ENCODE measurements at places on chromosomes 13 and 19.
A peak's percentile ranks its signal among the peaks of the same experiment; 100 is the strongest.

GRCh38 chr19:31910224-31910623 lies 435.2 kb upstream of the ZNF507 start:
- DNase-seq: no peak

DNA sequence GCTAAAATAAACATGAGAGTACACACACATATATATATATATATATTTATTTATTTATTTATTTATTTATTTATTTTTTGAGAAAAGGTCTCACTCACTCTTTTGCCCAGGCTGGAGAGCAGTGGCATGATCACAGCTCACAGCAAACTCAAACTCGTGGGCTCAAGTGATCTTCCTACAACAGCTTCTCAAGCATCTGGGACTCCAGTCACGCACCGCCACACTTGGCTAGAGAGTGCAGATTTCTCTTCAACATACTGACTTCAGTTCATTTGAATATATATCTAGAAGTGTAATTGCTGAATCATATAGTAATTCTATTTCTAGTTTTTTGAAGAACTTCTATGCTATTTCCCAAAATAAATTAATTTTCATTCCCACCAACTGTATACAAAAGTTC lies 1711.8 kb downstream of the SLITRK5 start:
- DNase-seq: no peak

- peak; percentile 49 for DNase-seq
These were observed 105.6 kb downstream of the SPRY2 start for GRCh38 chr13:80235166-80235966.

- no peak for DNase-seq
These were observed 22.9 kb downstream of the SLC7A1 start for GRCh38 chr13:29572575-29572974.

- no peak for DNase-seq
These were observed 20.5 kb downstream of the ZNF114 start for GRCh38 chr19:48290401-48290770.

Measured in HL-60 (cell line).